Activated T-helper 1 cell treated with anti-CD3 and anti-CD28 coated beads, Interleukin-2, amount 50 U/mL, for 16 hours (primary cell): ENCODE measurements at places on chromosomes 7 and 10.

- DNase-seq: peak; percentile 63
Observed at GRCh38 chr10:101214446-101215396, 14.5 kb downstream of the LBX1 start.

- DNase-seq: no peak
Observed at GRCh38 chr7:128352153-128352537, 8.4 kb upstream of the RBM28 start.

DNA sequence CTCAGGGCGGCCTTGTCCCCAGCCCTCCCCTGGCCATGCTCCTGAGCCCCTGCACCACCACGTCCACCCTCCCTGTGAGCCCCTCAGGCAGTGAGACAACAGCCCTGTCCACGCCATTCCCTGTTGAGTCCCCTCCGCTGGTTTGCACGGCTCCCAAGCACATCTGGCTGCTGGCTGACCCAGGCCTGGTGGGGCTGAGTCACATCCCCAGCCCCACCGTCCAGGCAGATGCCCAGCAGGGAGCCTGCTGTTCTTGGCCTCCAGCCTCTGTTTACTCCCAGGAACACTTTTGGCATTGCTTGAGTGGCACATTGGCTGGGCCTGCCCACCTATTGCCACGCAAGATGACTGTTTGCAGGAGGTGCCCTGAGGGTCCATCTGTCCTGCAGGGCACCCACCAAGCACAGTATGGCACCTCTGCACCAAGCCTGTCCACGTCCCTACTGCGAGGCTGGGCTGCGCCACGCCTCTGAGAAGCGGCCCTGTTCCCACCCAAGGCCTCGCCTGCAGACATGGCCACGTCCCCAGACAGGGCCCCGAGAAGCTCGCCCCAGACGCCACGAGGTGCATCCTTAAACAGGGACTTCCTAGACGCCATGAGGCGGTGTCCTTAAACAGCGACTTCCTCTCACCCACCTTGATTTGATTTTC, 48.4 kb upstream of the INPP5A start:
- DNase-seq: no peak

GRCh38 chr10:27457966-27458365, 46.1 kb upstream of the RAB18 start:
- DNase-seq: no peak

DNA sequence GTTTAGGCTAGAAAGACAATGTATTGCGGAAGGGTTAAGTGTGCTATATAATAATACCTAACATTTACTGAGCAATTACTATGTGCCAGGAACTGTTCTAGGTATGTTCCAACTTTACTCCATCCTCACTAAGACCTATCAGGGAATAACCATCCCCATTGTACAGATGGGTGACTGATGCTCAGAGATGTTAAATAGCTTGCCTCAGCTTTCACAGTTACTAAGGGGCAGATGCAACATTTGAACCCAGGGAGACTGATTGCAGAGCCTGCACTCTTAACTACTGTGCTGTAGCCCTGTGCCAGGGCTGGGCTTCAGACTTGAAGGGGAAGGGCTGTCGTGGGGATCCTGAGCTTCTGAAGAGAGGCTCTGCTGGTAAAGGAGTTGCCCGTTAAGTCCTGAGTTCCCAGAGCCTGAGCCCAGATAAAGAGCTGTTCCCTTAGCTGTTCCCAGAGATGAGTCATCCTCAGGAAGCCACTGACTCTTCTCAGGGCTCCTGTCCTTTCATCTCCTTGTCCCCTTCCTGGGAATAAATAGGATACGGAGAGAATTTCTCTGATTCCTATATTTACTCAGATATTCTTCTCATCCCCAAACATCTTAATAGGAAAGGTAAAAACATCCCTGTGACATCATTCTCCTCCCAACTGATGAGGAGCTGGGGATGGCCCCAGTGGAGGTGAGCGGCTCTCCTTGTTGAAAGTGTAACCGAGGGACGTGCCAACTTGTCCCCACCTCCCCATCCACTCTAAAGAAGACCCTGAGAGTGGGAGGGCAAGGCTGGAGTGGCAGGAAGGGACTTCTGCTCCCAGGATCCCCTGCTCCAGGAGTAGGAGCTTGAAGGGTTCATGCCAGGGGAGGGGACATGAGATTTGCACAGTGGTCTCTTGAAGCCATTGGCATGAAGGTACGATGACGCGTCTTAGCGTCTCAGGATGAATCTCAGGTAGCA, 28.0 kb upstream of the HABP2 start:
- no peak for DNase-seq

GRCh38 chr10:117502421-117503243, 39.9 kb upstream of the EMX2 start:
- no peak for DNase-seq

DNA sequence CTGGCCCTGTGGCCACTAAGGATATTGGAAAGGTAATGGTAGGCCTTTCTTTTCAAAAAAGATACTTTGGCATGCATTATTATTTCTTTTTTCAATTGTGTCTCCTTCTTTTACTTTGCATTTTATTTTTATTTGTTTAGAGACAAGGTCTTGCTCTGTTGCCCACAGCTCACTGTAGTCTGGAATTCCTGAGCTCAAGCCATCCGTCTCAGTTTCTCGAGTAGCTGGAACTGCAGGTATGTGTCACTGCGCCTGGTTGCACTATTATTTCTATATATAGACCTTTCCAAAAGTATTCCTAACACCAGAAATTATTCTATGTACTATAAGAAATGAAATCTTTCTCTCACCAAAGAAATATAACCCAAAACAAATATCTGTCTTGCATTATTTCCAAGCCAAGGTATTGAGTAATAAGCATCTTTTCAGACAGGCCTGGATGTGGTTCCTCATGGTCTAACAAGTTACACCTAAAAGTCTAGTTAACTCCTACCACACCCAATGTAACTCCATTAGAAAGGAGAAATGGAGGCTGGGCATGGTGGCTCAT, 500.8 kb upstream of the ANKRD30A start:
- no peak for DNase-seq

DNA sequence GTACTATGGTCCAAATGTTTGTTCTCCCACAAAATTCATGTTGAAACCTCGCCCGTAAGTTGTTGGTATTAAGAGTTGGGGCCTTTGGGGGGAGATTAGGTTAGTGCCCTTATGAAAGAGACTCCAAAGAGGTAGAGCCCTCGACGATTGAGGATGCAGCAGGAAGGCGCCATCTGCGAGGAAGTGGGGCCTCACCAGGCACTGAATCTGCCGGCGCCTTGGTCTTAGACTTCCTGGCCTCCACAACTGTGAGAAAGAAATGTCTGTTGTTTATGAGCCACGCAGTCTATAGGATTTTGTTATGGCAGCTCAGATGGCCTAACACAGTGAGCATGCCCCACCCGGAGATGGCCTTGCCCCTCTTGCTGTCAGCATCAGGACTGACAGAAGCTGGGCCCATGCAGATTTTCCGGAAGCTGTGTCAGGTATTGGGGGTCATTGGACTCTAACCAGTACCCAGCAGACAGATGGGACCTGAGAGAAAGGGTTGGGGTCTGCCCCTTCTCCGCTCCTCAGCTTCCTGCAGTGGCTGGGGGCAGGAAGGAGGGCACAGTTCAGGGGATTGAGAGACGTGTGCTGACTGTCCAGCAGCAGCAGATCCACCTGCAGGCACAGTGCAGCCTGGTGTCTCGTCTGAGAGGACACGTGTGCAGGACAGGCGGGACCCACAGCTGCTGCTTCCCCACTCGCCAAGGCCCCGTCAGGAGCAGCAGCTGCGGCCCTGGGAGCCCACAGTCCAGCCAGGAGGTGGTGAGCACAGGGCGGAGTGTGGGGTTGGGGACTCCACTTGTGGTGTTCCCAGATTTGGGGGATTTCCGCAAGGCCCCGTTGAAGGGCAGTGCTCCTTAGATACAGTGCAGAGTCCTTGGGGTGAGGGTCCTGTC, 47.8 kb downstream of the MGMT start:
- DNase-seq: no peak

DNA sequence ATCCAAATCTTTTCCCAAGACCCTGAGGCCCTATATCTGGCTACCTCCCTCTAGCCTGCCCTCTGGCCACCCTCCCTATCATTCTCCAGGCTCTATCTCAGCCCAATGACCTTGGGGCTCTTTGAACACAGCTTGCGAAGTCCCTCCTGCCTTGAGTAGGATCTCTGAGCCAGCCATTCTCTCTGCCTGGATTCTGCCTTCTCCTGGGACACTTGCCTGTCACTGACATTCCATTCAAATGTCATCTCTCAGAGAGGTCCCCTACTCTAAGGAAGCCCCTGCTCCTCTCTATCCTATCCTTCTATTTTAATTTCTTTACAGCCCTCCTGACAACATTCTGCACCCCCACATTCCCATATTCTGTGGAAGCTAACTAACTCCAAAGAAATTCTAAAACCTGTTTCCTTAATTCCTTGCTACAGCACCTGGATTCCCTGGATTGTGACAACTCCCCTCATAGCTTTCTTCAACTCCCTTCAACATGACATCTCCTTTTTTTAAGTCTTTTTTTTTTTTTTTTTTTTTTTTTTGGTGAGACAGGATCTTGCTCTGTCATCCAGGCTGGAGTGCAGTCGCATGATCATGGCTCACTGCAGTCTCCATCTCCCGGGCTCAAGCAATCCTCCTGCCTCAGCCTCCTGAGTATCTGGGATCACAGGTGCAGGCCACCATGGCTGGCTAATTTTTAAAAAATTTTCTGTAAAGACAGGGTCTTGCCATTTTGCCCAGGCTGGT, 81.0 kb upstream of the ASAH2 start:
- no peak for DNase-seq

- DNase-seq: no peak
Observed at GRCh38 chr7:80661729-80662128, 23.3 kb downstream of the CD36 start.

DNA sequence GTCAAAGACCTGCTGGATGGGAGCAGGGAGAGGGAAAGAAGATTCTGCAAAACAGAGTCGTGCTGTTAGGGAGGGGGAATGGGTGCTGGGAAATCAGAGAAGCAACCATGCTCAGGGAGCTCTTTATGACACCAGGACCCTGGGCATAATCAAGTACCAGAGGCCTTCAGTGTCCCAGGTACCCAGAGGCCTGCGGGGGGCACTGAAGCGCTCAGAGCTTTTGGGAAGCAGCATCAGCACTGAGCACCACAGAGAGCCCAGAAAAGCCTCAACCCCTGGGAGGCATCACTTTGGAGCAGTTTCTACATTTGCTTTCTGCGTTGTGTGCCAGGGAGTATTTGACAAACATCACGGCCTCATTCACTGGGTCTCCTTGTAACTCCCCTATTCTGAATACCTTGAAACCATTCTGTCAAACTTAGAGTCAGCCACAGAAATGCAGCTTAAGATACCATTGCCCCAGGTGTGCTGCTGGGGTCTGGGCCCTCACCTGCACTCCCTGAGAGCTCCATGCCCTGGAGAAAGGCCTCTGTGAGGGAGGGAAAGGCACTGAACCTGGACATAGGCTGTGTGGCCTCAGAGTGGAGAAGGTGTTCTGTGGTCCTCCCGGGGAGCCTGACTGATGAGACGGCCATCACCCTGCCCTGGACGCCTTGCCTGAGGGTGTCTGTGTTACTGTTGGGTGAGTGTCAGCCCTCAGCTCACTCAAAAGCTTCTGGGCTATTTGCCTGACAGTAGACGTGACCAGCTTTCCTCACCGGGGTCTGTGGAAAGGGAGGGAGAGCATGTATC, 37.1 kb downstream of the CXCL12 start:
- no peak for DNase-seq

DNA sequence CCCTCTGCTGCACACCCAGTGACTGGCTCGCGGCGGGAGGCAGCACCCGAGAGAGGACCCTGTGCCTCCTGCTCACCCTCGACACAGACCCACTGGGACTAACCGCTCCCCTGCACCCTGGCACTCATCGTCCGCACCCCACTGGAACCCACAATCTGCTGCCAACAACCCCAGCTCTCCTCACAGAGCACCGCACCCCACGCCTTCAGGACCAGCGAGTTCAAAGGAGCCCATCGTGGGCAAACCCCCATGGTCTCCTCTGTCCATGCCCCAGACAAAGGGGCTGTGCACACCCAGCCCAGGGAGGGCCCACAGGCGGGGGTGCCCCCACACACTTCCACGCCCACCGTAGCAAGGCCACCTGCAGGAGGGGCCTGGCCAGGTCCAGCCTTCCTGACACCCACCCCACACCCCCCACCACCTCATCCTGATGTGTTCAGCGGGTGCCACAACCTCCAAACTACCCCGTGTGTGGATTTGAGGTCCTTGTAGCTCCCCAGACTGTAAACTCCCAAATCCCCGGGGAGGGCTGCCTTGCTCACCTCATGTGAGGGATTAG, 14.0 kb downstream of the RASGEF1A start:
- peak; percentile 1 for DNase-seq

GRCh38 chr7:50068850-50069551, 24.0 kb downstream of the ZPBP start:
- DNase-seq: no peak

DNA sequence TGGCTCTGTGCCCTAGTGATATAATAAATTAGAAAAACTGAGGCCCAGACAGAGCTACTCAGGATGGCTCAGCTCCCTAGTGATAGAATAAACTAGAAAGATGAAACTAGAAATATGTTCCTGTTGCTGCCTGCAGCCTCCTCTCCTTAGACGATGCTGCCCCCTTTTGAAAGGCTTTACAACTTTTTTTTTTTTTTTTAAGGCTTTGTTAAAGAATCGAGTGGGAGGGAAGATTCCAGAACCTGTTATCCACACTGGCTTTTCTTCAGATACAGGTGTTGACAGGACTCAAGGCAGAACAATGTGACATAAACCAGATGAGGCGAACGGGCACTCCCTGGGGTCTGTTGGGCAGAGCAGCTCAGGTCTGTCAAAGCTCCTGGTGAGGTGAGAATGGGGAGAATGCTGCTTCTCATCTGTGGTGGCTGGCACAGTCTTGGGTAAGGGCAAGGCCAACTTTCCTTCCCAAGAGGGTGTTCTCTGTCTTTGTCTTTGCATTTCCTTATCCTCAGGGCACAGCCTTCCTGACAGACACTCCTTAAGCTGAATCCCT, 175.1 kb downstream of the COBL start:
- no peak for DNase-seq

- no peak for DNase-seq
Observed at GRCh38 chr10:5196702-5197113, at the start of gene AKR1C4. TSS of gene AKR1C4 (plus strand) at chr10:5196837. CDS start at chr10:5196868, 31 bp downstream.

- DNase-seq: no peak
Observed at GRCh38 chr10:70381471-70382421, 679 bp downstream of the LRRC20 start.

DNA sequence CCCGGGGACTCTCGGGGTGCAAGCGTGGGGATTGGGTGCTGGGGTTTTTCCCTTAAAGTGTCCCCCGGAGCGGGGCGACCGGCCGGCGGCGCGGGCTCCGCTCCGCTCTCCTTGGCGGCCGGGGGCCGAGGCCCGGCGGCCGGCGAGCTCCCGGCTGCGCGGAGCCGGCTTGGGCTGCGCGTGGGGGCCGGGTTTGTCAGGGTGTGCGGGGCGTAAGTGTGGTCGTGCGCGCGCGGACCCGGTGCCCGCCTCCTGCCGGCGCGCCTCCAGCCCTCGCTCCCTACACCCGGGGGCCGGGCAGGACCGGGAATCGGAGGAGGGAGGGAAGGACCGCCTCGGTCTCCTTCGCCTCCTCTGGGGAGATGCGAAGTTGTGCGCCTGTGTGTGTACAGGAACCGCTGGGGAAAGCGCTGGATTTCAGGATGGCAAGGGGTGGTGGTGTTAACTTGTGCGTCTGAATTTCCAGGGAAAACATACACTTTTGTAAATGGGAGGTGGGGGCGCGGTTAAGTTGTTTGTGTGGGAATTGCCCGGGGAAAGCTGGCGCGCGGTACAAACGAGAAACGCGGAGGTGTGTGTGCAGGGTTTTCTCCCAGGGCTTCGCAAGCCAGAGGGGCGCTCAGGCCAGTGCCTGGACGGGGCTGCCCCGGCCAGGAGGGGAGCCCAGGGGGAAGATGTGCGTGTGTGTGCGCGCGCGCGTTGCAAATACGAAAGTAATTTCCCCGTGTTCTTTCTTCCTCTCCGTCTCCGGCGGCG, 737 bp downstream of the ZMIZ1 start:
- DNase-seq: no peak
